Cardiac septum (tissue), 1 donor: ENCODE measurements at places on chromosomes 3 and 15. TPM values are rescaled to one million over a fixed set of nuclear protein-coding genes. Genes with fewer than 3 reads are reported as not detected.

Gene ADAMTS7
- total RNA-seq = 17.8 TPM

Gene CD86
- 1.9 TPM for total RNA-seq

DNA sequence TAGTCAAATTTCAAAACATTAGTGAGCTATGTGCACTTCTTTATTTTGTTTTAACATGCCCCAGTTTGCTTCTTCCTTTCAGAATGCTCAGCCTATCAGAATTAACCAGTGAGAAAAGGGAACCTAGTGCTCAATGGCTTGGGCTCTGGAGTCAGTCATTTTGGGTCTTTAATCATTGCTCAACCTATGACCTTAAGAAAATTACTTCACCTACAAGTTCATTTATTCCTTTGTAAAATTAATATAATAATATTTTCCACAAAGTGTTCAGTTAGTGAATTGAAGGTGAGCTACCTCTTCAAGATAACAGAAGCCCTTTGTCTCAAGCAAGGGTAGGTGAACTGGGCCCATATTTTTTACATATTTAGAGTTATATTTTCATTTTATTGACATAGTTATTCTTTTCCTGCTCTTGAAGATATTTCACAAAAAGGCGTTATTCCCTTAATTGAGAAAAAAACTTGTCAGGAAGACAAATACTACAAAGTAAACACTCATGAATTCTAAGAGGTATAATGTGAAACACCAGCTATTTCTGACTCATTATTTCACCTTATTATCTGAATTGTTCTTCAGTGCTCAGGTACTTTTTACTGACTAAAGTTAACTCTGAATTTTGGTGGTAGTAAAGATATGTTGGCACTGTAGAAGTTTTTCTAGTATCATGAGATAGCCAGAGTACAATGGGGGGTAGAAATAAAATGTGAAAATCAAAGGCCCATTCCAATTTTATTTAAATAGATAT lies 415.5 kb downstream of the NAALADL2 start:
- DNase-seq = no peak

GRCh38 chr3:157823050-157823449 lies 283.2 kb downstream of the SHOX2 start:
- no peak for DNase-seq

DNA sequence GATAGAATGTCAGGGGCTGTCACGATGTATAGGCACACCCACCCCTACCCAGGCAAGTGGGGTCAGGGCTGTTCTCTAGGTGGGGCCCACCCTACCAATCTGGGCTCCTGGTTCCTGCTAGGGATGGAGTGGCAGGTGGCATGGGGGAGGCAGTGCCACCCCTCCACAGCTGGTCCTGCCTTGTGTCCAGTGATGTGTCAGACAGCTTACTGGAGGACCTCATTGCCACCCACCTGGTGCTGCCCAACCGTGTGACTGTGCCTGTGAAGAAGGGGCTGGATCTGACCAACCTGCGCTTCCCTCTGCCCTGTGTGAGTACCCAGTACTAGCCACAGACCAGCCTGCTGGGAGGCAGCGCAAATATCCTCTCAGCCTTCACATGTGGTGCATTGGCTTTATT lies 27.5 kb downstream of the ESYT3 start:
- no peak for DNase-seq

DNA sequence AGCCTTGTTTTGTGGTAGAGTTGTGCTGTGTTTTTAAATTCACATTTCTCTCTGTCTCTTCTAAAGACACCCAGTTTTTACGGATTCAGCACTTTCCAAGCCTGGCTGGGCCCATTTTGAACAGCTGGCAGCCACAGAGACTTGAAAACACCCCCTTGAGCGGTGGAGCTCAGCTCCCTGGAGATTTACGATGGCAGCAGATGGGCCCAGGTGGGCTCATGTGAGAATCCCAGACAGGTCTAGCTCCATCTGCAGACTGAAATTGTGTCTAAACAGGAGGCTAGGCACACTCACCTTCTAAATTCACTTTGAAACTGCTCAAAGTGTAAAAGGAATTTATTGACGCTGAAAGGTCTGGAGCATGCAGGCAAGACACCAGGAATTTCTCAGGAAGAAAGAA lies 232.0 kb upstream of the HES1 start:
- DNase-seq = no peak

DNA sequence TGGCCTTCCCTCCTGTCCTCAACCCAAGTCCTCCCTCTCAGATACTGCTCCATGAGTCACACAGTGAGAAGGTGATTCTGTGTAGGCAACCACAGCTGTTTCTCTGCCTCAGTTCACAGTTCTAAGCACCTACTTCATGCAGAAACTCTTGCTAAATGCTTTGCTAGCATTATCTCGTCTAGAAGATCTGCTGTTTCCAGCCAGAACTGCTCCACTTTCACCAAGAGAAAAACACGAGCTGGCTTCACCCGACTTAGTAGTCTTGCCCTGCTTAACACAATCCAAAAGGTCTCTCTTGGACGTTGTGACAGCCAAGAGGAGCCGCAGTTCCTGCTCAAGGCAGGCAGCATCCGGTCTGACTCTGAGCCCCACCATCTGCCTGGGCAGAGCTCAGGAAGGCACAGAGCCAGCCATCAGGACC lies 272.1 kb downstream of the UACA start:
- DNase-seq = no peak

Gene SAMD7
- total RNA-seq = not detected

Gene CX3CR1
- total RNA-seq = 1.3 TPM

Gene NPTN
- total RNA-seq = 175 TPM

Gene FANCD2OS
- not detected for total RNA-seq

Gene PYDC2
- not detected for total RNA-seq

DNA sequence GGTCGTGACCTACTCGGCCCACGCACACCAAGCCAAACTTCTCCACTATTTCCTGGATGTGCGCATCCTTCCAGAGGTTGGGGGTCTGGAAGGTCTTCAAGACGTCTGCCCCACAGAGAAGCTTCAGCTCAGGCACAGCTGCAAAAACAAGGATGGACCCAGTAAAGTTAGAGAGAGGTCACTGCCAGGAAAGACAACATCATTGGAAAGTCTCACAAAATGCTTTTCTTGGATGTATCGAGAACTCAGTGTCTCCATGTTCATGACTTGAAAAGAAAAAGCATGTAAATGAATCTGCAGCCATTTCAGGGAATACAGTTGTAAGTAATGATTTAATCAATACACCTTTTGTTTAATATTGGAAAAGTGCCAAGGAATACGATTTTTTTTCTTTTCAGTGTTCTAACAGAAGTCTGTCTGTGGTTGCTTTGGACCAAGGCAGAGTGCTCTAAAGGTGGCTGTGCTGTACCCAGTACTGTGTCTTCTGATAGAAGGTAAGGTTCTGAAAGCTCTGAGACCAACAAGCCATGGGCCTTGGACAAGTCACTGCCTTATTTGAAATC lies 21.8 kb upstream of the RBP1 start:
- DNase-seq = no peak

DNA sequence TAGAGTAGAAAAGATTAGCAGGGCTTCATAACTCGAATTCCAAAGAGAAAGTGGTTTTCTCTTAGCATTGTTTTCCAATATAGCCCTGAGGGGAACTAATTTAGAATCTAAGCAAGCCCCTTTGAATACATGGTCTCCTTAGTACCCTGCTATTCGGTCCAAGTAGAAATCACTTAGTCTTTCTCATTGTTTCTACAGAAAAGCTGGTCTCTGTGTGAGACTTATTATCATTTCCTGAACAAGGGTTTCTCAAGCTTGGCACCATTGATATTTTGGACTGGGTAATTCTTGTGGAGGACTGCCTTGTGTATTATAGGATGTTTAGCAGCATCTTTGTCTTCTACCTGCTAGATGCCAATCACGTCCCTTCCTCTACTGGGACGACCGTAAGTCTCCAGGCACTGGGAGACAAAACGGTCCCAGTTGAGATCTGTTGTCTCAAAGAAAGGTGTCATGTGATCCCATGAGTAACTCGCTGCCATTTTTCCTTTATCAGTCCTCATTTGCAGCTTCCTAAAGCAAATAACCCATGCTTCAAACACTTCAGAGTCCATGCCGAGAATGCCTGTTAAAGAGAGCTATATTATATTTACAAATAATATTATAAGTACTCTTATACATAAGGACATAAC lies 230.7 kb upstream of the SLCO3A1 start:
- DNase-seq = no peak

GRCh38 chr3:47601281-47601680 lies 22.6 kb upstream of the CSPG5 start:
- DNase-seq = no peak

DNA sequence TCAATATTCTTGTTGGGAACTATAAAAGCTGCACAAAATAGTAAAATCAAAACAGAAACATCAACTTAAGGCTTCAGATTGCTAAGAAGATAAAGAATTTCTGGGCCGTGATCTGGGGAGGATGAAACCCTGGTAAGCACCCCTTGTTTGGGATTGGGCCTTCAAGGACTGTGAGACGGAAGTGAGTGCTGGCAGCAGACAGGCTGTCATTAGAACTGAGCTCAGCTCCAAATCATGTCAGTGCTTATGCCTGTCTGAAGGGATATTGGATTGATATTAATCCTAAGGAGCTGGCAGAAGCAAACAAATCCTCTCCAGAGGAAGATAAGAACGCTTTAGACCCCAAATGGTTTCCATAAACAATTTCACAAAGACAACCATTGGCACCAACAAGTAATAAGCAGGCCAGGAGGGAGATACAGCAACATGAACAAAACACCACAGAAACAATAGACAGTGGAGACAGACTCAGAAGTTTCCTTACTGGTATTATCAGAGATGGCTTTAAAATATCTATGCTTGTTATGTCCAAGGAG lies 72.6 kb upstream of the CTXND1 start:
- DNase-seq = no peak

DNA sequence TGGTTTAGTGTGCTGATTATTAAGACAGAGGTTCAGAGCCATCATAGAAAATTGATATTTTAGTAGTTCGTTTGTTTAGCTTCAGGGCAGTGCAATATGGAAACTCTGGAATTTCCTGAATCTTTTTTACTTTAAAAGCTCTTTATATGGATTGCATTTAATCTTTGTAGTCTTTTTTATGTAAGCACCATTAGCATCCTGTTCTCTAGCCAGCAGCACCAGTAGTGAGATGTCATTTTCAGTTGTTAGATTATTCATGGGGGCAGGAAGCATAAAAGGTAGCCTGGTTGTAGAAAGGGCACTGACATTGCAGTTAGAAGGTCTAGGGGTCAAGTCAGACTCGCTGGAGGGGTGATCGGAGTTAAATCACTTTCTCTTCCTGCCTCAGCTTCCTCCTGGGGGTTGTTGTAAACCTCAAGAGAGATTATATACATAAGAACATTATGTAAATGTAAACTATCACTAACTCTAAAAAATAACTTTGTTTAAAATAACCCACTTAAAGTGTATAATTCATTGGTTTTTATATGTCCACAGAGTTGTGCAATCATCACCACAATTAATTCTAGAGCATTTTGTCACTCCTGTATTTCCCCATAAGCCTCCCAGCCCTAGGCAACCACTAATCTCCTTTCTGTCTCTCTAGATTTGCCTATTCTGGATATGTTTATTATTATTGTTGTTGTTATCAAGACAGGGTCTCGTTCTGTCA lies 31.4 kb upstream of the ITPKA start:
- no peak for DNase-seq

GRCh38 chr3:52128118-52128683 lies 26.0 kb downstream of the POC1A start:
- no peak for DNase-seq

DNA sequence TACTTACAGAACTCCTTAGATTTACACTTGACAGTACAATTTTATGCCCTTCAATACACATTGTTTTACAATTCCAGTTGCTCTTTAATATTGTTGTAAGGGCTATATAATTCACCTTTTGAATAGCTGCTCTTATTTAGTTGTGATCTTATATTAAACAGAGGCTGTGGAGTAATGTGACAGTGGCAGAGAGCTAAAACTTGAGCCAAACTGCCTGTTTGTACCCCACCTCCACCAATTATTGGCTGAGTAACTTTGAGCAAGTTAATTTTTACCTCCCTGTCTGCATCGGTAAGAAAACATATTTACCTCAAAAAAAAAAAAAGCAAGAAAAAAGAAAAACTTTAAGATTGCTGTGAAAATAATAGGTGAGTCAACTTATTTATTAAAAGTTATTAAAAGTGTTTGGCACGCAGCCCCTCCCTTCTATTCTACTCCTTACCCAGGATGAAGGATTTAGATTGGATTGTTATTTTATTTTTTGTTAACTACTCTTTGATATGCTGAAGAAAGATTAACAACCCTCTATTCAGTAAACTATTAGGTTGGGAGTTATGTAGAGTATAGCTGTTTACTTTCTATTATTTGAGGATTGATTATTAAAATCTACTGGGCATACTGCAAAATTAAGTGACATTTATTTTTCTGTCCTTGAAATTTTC lies 1.7 kb downstream of the SEC62 start:
- no peak for DNase-seq

DNA sequence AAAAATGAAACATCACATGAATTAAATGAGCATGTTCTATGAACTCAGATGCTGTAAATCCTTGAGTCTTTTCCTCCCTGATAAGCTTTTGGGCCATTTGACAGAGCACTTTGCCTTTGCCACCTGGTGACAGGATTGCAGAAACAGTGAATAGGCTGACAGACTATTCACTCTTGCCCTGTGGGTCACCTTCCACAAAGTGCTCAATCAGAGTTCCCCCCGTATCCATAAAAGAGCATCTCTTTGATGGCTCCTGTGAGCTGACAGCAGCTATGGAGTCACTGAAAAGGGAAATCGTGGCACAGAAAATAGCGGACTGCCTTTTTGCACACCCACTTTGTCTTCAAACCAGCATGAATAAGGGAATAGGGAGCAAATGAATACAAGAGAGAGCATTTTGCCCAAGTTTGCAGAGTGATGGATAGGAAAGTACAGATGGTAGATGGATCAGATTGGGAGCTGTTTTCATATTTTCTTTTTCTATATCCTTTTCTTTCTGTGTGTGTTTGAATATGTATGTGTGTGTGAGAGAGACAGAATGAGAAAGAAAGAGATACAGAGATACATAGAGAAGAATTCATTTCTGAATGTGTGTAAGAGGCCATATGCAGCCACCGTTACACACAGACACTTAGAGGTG lies 37.8 kb upstream of the GOLM2 start:
- no peak for DNase-seq

Gene C15orf62
- total RNA-seq = not detected

Gene CYP1A2
- not detected for total RNA-seq

GRCh38 chr3:10600296-10600714 lies 94.9 kb upstream of the ATP2B2 start:
- DNase-seq = no peak

DNA sequence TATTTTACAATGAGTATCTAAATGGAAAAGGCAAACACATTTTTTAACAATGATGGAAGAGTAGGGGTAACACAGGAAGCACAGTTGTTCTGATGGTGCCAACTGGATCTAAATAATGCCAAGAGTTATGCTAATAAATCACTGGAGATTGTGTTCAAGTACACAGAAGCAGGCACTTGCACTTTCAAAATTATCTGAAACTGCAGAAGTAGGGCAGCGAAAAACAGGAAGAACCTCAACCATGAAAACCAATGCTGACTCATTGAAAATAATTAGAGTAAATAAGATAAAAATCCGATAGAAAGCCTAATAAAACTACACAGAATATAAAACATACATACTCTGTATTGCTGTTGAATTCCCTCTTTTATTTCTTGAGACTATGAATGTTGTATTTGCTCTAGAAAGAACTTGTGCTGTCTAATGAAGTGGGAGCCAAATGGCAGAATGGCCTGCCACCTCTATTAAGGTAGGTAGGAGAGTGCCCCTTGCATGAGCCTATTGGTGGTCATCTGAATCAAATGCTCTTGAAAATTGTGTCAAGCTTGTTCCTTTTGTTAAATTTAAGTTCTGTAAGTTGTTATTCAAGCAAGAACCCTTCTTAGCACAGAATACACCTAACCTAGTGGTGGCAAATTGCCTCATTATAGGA lies 93.7 kb downstream of the ABI3BP start:
- DNase-seq = no peak

GRCh38 chr3:171748064-171748924 lies 62.0 kb downstream of the PLD1 start:
- no peak for DNase-seq

- DNase-seq = no peak
Measured at GRCh38 chr3:172536505-172536904, 13.3 kb upstream of the TNFSF10 start.
